ENCODE measurements at places on chromosomes 2 and 18. TPM values are rescaled to one million over a fixed set of nuclear protein-coding genes. Genes with fewer than 3 reads are reported as not detected.

DNA sequence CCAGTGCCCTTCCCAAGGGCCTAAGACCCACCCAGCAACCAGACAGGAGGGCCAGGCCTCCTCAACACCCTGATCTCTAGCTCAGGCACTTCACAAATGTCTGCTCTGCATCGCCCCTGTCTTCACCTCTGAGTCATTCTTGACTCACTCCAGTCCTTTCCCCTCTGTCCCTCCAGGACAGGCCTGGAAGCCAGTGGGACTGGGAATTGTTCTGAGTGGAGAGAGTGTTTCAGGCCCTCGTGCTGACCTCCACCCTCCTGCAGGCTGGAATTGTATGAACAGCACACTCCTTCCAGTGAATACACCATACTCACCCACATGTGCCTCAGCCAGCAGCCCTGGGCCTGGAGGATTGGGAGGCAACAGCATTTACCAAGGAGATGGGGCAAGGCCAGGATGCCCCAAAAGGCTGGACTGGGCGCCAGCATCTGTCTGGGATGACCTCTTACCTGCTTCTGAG is 304.2 kb downstream of the CYP26B1 start:
- peaks cover 6% of the 10 kb centered on the region for H3K27me3 ChIP-seq
- H3K27ac ChIP-seq: no peak overlapping the region
- no peak overlapping the region for H3K4me3 ChIP-seq
- DNase-seq: no peak
- no peaks in the 10 kb centered on the region for H3K4me1 ChIP-seq
- no peaks in the 10 kb centered on the region for H3K36me3 ChIP-seq

Gene LIMS3
- 1.2 TPM for total RNA-seq

Gene CFAP221
- total RNA-seq: 3.0 TPM

DNA sequence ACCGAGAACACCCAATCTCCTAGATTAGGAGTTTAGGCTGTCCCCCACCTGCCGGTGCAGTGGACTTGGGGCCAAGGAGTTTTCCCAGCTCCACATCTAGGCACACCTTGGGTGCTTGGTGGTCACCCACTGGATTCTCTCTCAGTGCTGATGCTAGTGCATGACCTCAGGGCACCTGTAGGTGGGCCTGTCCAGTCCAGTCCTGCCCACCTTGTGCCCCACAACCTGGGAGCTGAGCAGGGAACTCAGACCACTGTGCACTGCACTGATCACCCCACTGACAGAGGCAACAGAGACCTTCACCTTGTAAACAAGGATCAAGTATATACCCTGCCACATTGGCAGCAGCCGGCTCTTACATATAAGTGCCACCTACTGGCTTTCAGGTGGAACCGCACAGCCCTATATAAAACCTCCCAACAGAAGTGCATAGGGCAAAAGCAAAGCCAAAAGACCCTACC is 12.7 kb upstream of the CDH19 start:
- H3K36me3 ChIP-seq: no peaks in the 10 kb centered on the region
- DNase-seq: no peak
- no peak overlapping the region for H3K4me3 ChIP-seq
- H3K27ac ChIP-seq: no peak overlapping the region

GRCh38 chr2:33133454-33133952 is 186.8 kb downstream of the LTBP1 start:
- H3K36me3 ChIP-seq: no peaks in the 10 kb centered on the region
- peaks cover 18% of the 10 kb centered on the region for H3K4me1 ChIP-seq
- H3K27me3 ChIP-seq: no peaks in the 10 kb centered on the region
- DNase-seq: no peak

Gene LCT
- total RNA-seq: 0.19 TPM

Gene APLF
- 6.9 TPM for total RNA-seq

DNA sequence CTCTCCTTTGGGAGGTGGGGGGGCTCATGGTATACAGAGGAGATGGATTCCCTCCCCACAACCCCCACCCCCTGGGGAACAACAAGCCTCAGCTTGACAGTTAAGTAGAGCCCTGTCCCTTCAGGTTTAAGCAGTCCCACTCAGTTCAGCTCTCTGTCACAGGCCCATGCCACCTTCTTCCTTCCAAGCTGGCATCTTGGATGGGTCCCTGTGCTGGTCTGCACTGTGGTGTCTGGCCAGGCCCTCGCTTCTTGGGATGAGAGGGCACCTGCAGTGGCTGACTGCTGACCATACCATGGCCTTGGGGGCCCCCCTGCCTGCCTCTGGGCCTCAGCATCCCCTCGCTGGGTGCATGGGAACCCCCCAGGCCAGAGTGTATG is 20.4 kb upstream of the GPR17 start:
- no peaks in the 10 kb centered on the region for H3K27me3 ChIP-seq
- H3K36me3 ChIP-seq: no peaks in the 10 kb centered on the region
- no peak overlapping the region for H3K4me3 ChIP-seq
- no peak overlapping the region for H3K27ac ChIP-seq

Gene CYP1B1
- total RNA-seq: 17.5 TPM

DNA sequence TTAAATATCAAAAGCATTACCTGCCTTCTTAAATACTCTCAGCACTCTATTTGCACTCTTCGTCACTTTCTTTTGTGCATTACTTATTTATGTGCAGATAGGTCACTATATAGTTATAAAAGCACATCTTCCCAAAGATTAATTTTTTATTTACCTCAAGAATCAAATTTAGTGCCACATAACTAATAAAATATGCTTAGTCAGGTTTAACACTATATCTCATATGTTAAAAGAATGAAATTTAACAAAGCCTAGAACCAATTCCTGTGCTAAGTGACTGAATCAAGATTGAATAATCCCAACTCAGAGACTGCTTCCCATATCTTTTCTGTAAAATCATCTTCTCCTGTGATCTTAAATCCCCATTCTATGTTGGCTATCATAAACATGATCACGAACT is 957.5 kb upstream of the NXPH2 start:
- no peaks in the 10 kb centered on the region for H3K36me3 ChIP-seq
- no peaks in the 10 kb centered on the region for H3K27me3 ChIP-seq
- no peak overlapping the region for H3K27ac ChIP-seq
- DNase-seq: no peak
- no peak overlapping the region for H3K4me3 ChIP-seq
- no peaks in the 10 kb centered on the region for H3K4me1 ChIP-seq

Gene NT5DC4
- total RNA-seq: not detected

Gene PLCD4
- 0.37 TPM for total RNA-seq

- no peak for DNase-seq
- H3K4me3 ChIP-seq: no peak overlapping the region
- H3K27me3 ChIP-seq: peaks cover 9% of the 10 kb centered on the region
- no peaks in the 10 kb centered on the region for H3K36me3 ChIP-seq
- peaks cover 12% of the 10 kb centered on the region for H3K4me1 ChIP-seq
- no peak overlapping the region for H3K27ac ChIP-seq
Observed at GRCh38 chr18:50117863-50118262, 77.1 kb downstream of the MYO5B start.

DNA sequence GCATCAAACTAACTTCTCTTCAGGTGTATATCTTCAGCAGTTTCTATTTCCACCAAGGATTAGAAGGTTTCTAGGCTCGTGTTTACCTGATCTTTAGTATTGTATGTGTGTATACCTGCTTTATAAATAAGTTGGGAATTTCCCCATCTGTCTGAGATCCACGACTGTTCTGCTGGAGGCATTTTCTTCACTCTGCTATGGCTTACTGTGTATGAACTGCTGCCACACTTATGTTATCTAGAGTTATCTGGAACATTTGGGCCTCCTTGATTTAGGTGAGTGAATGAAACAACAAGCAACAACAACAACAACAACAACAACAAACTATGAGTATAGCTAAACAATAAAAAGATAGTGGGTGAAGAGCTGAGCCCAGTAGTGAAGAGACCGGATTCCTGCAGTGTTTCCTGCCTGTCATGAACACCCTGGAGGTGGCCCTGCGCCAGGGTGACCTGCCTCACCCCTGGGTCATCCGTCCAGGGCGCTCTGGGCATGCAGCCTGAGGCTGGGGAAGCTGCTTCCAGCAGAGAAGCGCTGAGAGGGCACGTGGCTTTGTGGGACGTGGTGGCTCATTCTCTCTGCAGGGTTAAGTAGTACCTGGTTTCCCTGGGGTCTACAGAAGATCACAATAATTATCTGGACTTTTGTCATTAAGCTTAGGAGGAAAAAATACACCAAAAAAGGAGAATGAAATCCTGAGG is 56.1 kb upstream of the GATA6 start:
- DNase-seq: no peak
- no peaks in the 10 kb centered on the region for H3K36me3 ChIP-seq
- H3K4me3 ChIP-seq: no peak overlapping the region
- no peaks in the 10 kb centered on the region for H3K27me3 ChIP-seq

Gene GALNT14
- total RNA-seq: 1.4 TPM

GRCh38 chr2:125696560-125696959 is 959.4 kb upstream of the GYPC start:
- no peak overlapping the region for H3K27ac ChIP-seq
- no peak overlapping the region for H3K4me3 ChIP-seq
- no peaks in the 10 kb centered on the region for H3K36me3 ChIP-seq
- H3K27me3 ChIP-seq: no peaks in the 10 kb centered on the region

Gene MYL1
- not detected for total RNA-seq

Gene SF3B6
- 94.3 TPM for total RNA-seq

Gene CNTNAP5
- total RNA-seq: 1.1 TPM

DNA sequence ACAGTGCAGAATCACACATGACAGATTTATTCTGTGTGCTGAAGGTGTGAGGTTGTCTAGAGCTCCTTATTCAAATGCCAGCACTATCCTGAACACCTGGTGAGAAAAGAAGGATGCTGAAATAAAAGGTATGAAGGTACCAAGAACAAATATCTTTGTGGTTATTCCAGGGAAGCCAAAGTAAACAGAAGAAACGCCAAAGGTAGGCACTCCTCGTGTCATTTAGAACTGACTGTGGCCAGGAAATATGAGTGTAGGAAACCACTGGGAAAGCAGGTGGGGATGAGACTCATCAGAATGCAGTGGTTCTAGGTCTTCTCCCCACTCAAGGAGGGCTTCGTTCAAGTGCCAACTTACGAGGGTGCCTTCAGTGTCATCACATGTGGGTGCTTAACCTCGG is 80.8 kb downstream of the KIF5C start:
- no peak overlapping the region for H3K27ac ChIP-seq
- no peaks in the 10 kb centered on the region for H3K27me3 ChIP-seq
- H3K4me3 ChIP-seq: no peak overlapping the region
- no peak for DNase-seq
- H3K36me3 ChIP-seq: peaks cover 17% of the 10 kb centered on the region

Gene ANKRD29
- 0.61 TPM for total RNA-seq

Gene NGEF
- total RNA-seq: 0.96 TPM

- no peak for DNase-seq
- H3K4me3 ChIP-seq: no peak overlapping the region
- H3K36me3 ChIP-seq: no peaks in the 10 kb centered on the region
- peaks cover 5% of the 10 kb centered on the region for H3K27me3 ChIP-seq
Observed at GRCh38 chr2:168895771-168896170, 5.3 kb upstream of the G6PC2 start.

Gene SPATA3
- total RNA-seq: not detected

Gene CHRNG
- not detected for total RNA-seq

GRCh38 chr2:197286805-197287595 is 23.6 kb downstream of the ANKRD44 start:
- H3K4me1 ChIP-seq: peaks cover 18% of the 10 kb centered on the region
- H3K36me3 ChIP-seq: peaks cover 9% of the 10 kb centered on the region
- no peak overlapping the region for H3K27ac ChIP-seq

Gene CCDC150
- total RNA-seq: 31.8 TPM

DNA sequence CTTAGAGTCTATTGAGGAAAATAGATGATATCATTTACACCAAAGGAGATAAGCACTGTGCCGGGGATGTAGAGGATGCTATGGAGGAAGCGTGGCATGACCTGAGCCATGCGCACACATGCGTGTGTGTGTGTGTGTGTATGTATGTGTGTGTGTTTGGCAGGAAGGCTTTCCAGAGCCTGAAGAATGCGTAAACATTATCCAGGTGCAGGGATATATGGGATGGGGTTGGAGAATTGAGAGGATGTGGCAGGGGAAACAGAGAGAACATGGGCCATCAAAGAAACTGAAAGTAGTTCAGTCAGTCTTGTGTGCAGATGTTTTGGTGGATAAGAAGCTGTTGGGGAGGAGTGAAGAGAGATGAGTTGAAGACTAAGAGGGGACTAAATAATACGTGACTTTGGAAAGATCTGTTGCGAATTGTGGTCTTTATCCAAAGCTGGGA is 9.3 kb upstream of the STAT1 start:
- H3K27ac ChIP-seq: no peak overlapping the region
- DNase-seq: no peak
- no peaks in the 10 kb centered on the region for H3K4me1 ChIP-seq
- H3K27me3 ChIP-seq: no peaks in the 10 kb centered on the region
- H3K4me3 ChIP-seq: no peak overlapping the region

Gene ORC2
- total RNA-seq: 40.3 TPM

Gene ONECUT2
- total RNA-seq: 8.2 TPM

DNA sequence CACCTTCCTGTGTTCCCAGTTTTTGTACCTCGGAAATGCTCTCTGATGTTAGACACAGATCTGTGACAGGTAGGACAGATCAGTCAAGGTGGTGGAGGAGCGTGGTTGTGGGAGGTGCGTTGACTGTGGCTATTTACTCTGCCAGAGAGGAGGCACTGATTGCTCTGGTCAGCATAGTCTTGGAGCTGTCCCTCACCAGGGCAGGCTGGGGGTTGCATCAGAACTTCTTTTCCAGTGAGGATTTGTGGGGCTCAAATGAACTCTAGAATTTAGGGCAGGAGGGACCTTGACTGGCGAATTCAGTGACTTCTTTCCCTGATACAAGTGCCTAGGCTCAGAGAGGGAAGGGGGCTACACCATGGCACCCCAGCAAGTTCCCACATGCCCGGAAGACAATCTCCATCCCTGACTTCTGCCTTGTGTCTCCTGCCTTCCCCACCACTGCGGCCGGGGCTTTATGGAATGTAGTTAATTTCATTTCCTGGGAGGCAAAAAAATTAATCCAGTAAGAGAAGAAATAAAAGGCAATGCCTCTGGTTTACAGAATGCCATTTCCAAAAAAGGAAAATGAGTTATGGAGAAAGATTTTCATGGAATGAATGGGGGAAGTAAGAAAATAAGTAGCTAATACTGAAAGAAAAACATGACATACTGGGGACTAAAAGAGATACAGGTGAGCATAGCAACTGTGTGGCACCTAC is 26.1 kb downstream of the NIFK start:
- peaks cover 22% of the 10 kb centered on the region for H3K4me1 ChIP-seq
- no peaks in the 10 kb centered on the region for H3K27me3 ChIP-seq
- DNase-seq: no peak
- no peaks in the 10 kb centered on the region for H3K36me3 ChIP-seq
- H3K4me3 ChIP-seq: no peak overlapping the region

Gene SYT4
- 8.2 TPM for total RNA-seq

DNA sequence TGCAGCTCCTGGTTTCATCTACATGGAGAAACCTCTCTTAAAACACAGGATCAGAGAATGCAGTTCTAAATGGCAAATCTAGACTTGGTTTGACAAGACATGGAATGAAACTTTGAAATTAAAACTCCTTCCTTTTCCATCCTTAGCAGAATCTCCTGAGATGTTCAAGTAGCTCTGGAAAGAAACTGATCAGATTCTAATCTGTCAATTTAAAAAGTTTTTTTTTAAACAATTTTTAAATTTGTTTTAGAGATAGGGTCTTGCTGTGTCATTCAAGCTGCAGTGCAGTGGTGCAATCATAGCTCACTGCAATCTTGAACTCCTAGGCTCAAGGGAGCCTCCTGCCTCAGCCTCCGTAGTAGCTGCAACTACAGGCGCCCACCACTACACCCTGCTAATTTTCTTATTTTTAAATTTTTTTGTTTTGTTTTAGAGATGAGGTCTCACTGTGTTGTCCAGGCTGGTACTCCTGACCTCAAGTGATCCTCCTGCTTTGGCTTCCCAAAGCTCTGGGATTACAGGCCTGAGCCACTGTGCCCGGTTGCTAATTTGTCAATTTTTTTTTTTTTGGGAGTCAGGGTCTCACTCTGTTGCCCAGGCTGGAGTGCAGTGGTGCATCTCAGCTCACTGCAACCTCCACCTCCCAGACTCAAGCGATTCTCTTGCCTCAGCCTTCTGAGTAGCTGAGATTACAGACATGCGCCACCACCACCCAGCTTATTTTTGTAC is 216.7 kb downstream of the TGIF1 start:
- H3K4me1 ChIP-seq: peaks cover 42% of the 10 kb centered on the region
- DNase-seq: no peak
- H3K27ac ChIP-seq: peak overlapping the region; percentile 96
- H3K27me3 ChIP-seq: no peaks in the 10 kb centered on the region
